ENCODE measurements at places on chromosomes 3 and 15.

DNA sequence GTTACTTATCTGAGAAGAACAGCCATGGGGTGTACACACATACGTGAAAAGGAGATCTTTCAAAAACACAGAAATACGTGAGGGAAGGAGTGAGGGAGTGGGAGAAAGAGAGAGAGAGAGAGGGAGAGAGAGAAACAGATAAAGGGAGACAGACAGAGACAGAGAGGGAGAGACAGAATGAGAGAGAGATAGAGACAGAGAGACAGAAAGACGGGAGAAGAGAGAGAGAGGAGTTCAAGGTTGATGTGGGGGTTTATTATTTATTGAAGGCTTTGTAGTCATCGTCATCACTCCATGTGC lies 64.0 kb downstream of the CHST2 start:
- DNase-seq: no peak

DNA sequence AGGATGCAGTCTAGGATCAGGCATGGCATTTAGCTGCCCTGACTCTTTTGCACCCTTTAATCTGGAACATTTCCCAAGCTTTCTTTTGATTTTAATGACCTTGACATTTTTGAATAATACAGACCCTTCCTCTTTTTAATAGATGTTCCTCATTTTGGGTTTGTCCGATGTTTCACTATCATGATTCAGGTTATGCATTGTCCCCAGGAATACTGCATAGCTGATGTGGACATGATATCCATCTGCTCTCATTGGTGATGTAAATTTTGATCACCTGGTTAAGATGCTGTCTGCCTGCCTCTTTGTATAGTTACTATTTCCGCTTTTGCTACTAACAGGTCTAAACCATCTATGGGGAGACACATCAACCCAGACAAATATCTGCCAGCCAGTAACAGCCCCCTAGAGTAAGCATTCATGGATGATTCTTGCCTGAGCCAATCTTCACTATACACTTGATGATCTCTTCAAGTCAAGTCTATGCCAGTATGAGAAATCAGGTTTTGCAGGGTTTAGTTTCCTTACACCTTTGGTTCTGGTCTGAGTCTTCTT lies 50.6 kb upstream of the ULK4 start:
- DNase-seq: no peak

- peak; percentile 20 for DNase-seq
Measured at GRCh38 chr3:197801891-197802778, 11.1 kb downstream of the LRCH3 start.

GRCh38 chr15:78070049-78070700 lies 7.3 kb downstream of the TBC1D2B start:
- no peak for DNase-seq

GRCh38 chr3:54914180-54914579 lies 13.7 kb downstream of the LRTM1 start:
- no peak for DNase-seq

DNA sequence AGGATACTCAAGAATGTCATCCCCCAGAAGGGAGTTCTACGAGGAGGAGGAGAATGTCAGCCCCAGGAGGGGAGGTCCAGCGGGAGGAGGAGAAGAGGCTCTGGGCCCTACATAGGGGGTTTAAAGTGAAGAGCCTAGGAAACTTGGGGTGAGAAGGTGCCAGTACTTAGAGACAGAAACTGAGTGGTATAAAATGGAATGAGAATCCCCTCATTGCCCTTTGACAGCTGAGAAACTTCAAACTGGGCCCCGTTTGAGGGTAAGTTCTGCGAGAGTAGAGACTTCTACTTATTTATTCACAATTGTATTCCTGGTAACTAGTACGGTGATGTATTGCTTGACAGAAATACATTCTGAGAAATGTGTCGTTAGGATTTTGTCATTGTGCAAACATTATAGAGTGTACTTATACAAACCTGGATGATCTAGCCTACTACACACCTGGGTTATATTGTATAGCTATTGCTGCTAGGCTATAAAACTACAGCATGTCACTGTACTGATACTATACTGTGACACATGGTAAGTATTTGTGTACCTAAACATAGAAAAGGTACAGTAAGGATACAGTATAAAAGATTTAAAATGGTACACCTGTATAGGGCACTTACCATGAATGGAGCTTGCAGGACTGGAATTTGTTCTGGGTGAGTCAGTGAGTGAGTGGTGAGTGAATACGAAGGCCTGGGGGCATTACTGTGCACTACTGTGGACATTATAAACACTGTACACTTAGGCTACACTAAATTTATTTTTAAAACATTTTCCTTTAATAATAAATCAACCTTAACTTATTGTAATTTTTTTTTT lies 62.0 kb downstream of the TSC22D2 start:
- DNase-seq: no peak

- DNase-seq: no peak
Measured at GRCh38 chr15:72037321-72037720, 80.6 kb downstream of the MYO9A start.

- no peak for DNase-seq
Measured at GRCh38 chr15:58738046-58738707, 11.3 kb downstream of the ADAM10 start.

DNA sequence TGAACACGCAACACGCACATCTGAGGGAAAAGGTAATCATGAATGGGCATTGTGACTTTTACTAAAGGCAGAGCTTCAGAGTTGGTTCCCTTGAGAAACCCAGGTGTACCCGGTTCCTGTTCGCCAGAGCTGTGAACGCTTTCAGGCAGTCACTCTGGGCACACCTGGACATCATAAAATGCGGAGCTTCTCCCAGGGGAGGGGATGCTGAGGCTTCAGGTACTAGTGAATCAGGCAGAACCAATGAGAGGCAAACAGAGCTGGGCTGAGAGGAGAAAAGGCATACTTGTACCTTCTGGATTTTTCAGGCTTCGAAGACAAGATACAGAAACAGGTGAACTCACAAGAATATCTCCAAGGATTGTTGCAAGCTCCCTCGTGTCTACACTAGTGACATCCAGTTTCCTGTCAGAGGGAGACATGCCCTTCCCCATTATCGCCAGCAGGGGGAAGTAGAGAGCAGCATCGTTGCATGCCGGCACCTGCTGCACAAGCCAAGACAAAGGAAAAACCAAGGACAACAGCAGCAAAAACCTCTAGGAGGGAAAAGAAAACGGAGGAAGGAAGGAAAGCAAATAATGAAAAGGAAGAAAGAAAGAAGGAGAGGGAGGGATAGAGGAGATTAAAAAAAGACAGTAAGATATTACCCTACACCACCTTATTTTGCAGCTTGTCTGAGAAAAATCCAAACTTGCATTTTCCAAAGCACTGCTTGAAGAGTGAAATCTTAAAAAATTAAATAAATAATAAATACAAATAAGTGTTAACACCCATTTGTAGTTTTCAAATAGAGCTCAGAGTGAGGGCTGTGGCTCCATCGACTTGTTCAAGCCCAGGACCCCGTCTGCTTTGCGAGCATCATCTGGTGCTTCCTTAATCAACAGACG lies 2.0 kb downstream of the AHSG start:
- DNase-seq: peak; percentile 61

DNA sequence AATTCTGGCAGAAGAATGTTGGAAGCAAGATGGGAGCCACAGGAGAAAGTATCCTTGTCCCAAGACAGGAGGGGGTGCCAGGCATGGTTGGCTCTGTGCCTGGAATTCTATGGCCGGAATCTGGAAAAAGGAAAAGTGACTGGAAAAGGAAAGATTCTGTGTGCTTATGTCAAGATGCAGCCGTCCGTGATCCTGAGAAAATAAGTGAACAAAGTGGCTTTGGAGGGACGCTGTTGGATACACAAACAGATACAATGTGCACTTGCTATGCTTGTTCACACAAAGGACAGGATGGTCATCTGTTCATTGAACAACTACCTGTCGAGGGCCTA lies 28.5 kb upstream of the MUC20 start:
- DNase-seq: no peak

GRCh38 chr15:100877551-100877950 lies 2.1 kb upstream of the ALDH1A3 start:
- no peak for DNase-seq

DNA sequence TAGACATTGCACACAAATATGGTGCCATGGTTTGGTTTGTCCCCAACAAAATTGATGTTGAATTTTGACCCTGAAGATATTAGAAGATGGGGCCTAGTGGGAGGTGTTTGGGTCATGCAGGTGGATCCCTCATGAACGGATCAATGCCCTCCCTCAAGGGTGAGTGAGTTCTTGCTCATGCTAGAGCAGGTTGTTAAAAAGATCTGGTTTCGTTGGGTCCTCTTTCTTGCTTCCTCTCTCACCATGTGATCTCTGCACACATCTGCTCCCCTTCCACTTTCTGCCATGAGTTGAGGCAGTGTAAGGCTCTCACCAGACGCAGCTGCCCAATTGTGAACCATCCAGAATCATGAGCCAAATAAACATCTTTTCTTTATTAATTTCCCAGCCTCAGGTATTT lies 87.8 kb upstream of the MDFIC2 start:
- no peak for DNase-seq

- peak; percentile 6 for DNase-seq
Measured at GRCh38 chr15:34927726-34928125, 41.8 kb downstream of the AQR start.

GRCh38 chr3:132283916-132284405 lies 33.2 kb upstream of the ACP3 start:
- DNase-seq: no peak

DNA sequence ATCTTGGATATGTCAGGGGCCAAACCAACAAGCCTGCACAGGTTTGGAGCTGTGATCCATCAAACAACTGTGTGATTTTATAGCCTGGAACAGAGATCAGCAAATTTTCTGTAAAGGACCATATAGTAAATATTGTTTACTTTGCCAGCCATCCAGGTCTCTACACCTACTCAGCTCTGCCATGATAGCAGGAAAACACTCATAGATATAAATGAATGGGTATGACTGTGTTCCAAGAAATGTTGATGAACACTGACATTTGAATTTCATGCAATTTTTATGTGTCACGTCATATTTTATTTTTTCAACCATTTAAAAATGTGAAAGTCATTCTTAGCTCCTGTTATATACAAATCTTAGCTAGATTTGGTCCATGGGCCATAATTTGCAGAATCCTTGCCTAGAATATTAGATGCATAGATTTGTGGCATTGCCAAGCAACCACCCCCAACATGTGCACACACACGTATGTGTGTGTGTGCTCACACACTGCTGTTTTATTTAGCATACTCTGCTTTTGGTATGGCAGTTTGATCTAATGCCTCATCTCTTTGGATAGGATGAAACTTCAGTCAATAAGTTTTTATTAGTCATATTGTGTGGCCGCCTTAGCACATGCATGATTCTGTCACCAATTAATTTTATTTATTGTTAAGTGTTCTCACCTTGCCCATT lies 6.4 kb downstream of the ATXN7 start:
- no peak for DNase-seq

- DNase-seq: no peak
Measured at GRCh38 chr15:79923079-79923514, 26.3 kb upstream of the MTHFS start.

All from NCI-H1694 (cell line).